NCI-H510A (cell line): ENCODE measurements at places on chromosomes 12 and 14.

- no peak for DNase-seq
These were observed 9.1 kb downstream of the RTL1 start for GRCh38 chr14:100894416-100894815.

GRCh38 chr12:53287741-53288216 lies 7.6 kb upstream of the PFDN5 start:
- DNase-seq = no peak

DNA sequence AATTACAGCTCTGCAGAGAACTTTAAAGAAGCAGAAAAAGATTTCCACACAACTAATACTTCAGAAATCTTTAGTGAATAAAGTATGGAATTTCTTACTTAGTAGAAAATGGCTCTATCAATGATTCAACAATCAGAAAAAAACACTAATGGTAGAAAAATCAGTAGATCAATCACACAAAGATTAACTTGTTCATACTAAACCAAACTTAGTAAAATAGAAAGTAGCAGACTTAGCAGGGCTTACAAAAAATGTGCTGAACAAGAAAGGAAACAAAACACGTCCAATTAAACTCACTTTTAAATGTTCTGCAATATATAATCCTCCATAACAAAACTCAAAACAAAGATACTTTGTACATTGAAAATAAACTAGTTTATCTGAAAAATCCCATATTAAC lies 38.9 kb downstream of the CEP128 start:
- DNase-seq = no peak

- DNase-seq = no peak
These were observed 229.6 kb upstream of the NAV3 start for GRCh38 chr12:77601069-77601468.

DNA sequence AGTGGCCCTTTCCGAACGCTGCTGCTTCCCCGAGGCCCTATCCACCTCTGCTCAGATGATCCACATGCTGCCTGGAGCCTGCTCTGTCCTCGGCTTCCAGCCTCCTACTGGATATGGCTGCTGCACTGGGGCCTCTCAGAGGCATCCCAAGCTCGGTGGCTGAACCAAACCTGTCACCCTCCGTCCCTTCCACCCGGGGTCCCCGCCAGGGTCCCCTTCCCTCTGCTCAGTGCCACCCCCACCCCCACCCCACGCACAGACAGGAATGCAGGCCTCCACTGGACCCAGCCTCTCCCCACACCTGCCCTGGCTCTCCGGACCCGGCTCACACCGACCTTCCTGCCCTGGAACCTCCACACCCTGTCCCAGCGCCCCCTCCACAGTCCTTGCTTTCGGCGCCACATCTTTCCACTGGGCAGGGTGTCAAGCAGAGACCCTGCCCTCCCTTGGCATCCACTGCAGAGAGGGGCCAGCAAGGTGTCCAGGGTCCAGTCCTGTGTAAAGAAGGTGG lies 6.1 kb downstream of the CEP170B start:
- DNase-seq = no peak

DNA sequence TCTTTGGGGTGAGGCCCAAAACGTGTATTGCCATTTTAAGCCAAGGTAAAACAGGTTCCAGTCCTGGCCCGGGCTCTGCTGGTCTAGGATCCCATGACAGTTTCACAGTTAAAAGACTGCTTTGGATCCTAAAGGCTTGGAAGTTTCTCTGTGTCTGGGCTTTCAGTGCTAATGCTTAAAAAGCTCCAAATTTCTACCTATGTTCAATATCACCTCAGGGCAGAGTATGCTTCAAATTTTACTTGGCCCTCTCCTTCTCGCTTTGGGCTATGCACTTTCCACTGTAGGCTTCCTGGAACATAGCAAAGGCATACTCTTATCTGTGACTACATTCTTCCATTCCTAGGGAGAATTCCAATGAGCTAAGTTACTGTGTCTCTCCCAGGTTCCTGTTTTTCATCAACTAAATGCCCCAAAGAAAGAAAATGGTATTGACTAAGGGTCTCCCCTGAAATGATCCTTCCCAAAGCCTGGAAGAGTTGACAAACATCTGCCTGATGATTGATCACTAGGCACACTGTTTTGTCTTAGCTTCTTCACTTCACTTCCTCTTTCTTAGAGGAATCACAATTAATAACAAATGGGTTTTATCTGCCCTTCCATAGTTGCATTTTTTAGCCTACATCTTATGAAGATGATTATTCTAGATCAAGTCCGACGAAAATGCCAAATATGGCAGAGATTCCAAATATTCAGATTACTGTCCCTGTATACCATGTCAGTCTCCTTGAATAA lies 79.4 kb downstream of the TMTC2 start:
- no peak for DNase-seq

GRCh38 chr12:47714826-47715386 lies 9.1 kb upstream of the RPAP3 start:
- DNase-seq = no peak
